ENCODE measurements at places on chromosomes 2 and 18. TPM values are rescaled to one million over a fixed set of nuclear protein-coding genes. Genes with fewer than 3 reads are reported as not detected.

- H3K4me1 ChIP-seq: no peaks in the 10 kb centered on the region
- H3K36me3 ChIP-seq: no peaks in the 10 kb centered on the region
- no peak overlapping the region for H3K27ac ChIP-seq
These were observed 77.6 kb downstream of the PDE1A start for GRCh38 chr2:182349268-182349667.

DNA sequence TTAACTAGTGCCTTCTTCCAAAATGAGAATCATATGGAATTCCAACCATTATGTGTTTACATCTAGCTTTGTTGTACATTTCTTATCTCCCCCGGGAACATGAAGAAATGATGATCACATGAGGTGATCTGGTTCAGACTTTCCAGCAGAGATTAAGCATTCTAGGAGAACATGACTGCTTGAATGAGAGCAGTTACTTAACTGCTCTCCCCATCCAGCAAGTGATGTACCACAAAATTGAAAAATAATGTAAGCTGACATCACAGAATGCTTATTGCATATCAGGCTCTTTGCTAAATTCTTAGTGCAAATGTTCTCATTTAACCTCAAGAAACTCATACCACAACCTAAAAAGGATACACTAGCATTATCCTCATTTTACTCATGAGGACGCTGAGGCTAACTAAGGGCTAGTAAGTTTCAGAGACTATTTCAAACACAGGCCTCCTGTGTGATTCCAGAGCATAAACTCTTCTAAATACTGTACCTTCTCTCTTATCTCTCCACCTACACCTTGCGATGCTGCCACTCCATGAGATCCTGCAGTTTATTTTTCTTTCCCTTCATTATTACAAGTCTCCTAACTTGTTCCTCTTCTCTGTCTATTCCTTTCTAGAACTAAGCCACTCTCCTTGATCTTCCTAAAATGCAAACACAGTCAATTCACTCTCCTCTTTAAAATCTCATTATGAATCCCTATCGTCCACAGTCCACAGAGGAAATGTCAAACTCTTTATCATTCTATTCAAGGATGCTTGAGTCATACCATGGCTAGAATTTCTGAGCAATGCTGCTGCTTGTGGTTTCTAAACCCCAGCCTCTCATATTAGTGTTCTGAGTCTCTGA lies 1224.8 kb upstream of the ZEB2 start:
- H3K4me1 ChIP-seq: peaks cover 10% of the 10 kb centered on the region
- no peaks in the 10 kb centered on the region for H3K27me3 ChIP-seq
- H3K4me3 ChIP-seq: no peak overlapping the region
- H3K27ac ChIP-seq: no peak overlapping the region
- H3K36me3 ChIP-seq: no peaks in the 10 kb centered on the region

- H3K4me3 ChIP-seq: no peak overlapping the region
- peaks cover 2% of the 10 kb centered on the region for H3K36me3 ChIP-seq
- peaks cover 15% of the 10 kb centered on the region for H3K4me1 ChIP-seq
- no peak for DNase-seq
- no peak overlapping the region for H3K27ac ChIP-seq
These were observed 302.8 kb upstream of the CCDC68 start for GRCh38 chr18:55262021-55262560.

DNA sequence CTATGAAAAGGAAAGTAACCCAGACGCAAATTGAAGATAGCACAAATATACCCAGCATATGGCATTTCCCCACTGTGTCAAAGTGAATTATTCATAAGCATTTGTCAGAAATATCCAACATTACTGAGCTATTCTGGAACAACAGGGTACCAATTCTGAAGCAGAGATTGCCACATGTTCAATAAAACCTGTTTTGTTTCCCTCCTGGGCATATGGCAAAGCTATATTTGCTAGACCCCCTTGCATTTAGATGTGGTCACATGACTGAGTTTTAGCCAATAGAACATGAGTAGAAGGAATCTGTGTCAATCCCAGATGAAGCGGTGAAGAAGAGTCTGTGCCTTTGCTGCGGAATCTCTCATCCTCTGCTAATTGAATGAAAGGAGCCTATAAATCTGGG lies 296.4 kb upstream of the DLGAP1 start:
- H3K4me3 ChIP-seq: no peak overlapping the region
- DNase-seq: no peak
- H3K27ac ChIP-seq: no peak overlapping the region
- H3K4me1 ChIP-seq: no peaks in the 10 kb centered on the region
- H3K27me3 ChIP-seq: no peaks in the 10 kb centered on the region
- no peaks in the 10 kb centered on the region for H3K36me3 ChIP-seq

- H3K36me3 ChIP-seq: no peaks in the 10 kb centered on the region
- H3K27me3 ChIP-seq: no peaks in the 10 kb centered on the region
- no peak overlapping the region for H3K27ac ChIP-seq
- no peaks in the 10 kb centered on the region for H3K4me1 ChIP-seq
These were observed 413.8 kb upstream of the SLC14A2 start for GRCh38 chr18:45201489-45201888.

GRCh38 chr2:198238429-198238828 lies 434.0 kb downstream of the PLCL1 start:
- no peaks in the 10 kb centered on the region for H3K27me3 ChIP-seq
- no peak overlapping the region for H3K27ac ChIP-seq
- H3K4me3 ChIP-seq: no peak overlapping the region
- no peaks in the 10 kb centered on the region for H3K4me1 ChIP-seq
- no peaks in the 10 kb centered on the region for H3K36me3 ChIP-seq

The SGPP2 gene
- 2.6 TPM for polyA plus RNA-seq

- no peaks in the 10 kb centered on the region for H3K36me3 ChIP-seq
- no peak overlapping the region for H3K4me3 ChIP-seq
- peaks cover 17% of the 10 kb centered on the region for H3K4me1 ChIP-seq
- no peaks in the 10 kb centered on the region for H3K27me3 ChIP-seq
These were observed 7.6 kb downstream of the WDFY1 start for GRCh38 chr2:223937535-223937934.

DNA sequence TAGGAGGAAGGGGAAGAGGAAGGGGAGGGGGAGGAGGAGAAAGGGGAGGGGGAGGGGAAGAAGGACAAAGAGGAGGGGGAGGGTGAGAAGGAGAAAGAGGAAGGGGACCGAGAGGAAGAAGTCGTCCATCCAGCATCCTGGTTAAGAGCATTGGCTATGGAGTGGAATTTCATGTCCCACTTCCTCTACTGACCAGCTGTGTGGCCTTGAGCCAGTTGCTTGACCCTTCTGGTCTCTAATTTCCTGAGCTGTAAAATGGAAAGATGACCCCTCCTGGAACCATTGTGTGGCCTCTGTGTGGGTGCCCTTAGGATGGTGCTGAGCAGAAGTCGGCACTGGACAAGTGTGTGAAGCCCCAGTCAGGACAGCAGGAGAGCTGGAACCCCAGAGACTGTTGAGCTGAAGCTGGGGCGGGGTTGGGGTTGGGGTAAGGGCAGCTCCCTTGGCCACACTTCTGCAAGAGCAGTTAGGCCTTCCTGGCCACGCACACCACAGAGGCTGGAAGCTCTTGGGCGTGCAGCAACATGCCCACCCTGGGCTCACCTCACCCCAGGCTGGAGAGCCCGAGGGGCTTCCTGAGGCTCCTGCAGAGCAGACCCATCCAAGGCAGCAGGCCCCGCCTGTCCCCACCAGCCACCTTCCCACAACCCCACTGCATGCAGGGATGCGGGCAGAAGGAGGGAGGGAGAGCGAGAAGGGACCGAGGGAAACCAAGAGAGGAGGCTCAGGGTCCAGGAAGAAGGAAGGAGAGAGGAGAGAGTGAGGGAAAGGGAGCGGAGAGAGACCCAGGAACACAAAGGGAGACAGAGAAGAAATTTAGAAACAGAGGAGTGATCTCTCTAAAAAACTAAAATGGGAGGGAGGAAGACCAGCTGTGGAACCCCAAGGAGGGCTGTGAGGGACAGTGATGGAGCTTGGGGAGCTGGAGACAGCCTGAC lies 16.2 kb downstream of the ADRA2B start:
- H3K27me3 ChIP-seq: peaks cover 3% of the 10 kb centered on the region
- H3K36me3 ChIP-seq: no peaks in the 10 kb centered on the region
- DNase-seq: peak; percentile 32

DNA sequence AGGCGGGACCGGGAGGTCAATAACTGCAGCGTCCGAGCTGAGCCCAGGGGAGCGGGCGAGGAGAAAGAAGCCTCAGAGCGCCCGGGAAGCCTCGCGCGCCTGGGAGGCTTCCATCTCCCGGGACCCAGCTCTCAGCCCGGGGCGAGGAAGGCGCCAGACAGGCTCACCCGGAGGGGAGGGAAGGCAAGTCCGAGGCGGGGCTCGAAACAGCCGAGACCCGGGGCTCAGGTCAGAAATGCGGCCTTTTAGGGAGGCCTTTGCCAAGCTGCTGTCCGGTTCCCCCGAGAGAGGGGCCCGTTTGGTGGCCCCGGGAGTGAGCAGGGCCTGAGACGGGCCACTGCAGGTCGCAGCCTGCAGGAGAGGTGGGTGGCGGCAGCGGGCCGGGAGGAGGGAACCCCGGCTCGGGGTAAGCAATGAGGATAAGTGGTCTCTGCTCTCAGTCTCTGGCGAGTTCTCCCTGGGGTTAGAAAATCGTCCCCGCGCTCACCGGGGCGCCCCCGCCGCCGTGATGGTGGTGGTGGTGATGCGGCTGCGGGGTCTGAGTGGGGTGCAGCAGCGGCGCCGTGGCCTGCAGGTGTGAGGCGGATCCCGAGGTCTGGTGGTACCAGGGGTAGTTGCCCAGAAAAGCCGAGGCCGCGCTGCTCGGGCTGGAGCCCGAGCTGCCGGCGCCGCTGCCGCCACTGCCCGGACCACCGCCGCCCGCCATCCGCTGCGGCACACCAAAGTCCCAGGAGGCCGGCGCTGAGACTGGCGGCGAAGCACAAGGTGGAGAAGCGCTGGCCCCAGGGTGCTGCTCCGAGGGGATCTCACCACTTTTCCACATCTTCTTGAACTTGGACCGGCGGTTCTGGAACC lies 2.4 kb downstream of the DLX2 start:
- no peaks in the 10 kb centered on the region for H3K27me3 ChIP-seq
- no peak overlapping the region for H3K4me3 ChIP-seq
- DNase-seq: no peak
- no peaks in the 10 kb centered on the region for H3K36me3 ChIP-seq
- peaks cover 60% of the 10 kb centered on the region for H3K4me1 ChIP-seq

The TRIM54 gene
- polyA plus RNA-seq: not detected

- H3K27ac ChIP-seq: no peak overlapping the region
- no peaks in the 10 kb centered on the region for H3K4me1 ChIP-seq
- H3K4me3 ChIP-seq: no peak overlapping the region
- no peaks in the 10 kb centered on the region for H3K36me3 ChIP-seq
These were observed 448.3 kb downstream of the CDH2 start for GRCh38 chr18:27728659-27729058.

The PPP1R1C gene
- 3.0 TPM for polyA plus RNA-seq

DNA sequence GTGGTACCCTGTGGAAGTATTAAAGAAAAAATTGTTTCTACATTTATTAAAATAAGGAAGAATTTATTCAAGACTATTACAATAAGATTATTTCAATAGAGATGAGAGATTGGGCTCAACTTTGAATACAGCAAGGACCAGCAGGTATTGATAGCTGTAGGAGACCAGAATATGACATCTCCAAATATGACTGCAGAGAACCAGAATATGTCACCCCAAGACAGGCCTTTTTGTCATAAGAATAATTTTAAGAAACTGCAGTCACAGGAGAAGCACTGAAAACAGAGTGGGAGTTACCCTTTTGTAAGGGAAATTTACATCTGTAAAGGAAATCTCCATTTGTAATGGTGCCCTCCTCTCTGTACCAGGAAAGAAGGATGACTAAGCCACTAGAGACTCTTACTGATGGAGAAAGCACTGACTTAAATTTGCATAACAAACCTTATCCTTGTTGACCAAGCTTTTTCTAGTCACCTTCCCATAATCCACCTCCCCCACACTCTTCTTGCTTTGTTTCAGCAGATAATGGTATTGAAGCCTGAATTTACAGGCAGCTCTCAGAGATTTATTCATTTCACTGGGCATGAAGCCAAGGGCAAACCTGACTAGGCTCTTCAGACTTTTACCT lies 145.1 kb upstream of the RMP24 start:
- DNase-seq: no peak
- H3K4me3 ChIP-seq: no peak overlapping the region
- H3K27me3 ChIP-seq: no peaks in the 10 kb centered on the region
- peaks cover 3% of the 10 kb centered on the region for H3K4me1 ChIP-seq
- H3K27ac ChIP-seq: no peak overlapping the region

- H3K4me3 ChIP-seq: no peak overlapping the region
- no peak overlapping the region for H3K27ac ChIP-seq
- H3K36me3 ChIP-seq: no peaks in the 10 kb centered on the region
- H3K4me1 ChIP-seq: peaks cover 6% of the 10 kb centered on the region
- DNase-seq: no peak
- no peaks in the 10 kb centered on the region for H3K27me3 ChIP-seq
These were observed 40.0 kb upstream of the ACKR3 start for GRCh38 chr2:236529606-236530005.

DNA sequence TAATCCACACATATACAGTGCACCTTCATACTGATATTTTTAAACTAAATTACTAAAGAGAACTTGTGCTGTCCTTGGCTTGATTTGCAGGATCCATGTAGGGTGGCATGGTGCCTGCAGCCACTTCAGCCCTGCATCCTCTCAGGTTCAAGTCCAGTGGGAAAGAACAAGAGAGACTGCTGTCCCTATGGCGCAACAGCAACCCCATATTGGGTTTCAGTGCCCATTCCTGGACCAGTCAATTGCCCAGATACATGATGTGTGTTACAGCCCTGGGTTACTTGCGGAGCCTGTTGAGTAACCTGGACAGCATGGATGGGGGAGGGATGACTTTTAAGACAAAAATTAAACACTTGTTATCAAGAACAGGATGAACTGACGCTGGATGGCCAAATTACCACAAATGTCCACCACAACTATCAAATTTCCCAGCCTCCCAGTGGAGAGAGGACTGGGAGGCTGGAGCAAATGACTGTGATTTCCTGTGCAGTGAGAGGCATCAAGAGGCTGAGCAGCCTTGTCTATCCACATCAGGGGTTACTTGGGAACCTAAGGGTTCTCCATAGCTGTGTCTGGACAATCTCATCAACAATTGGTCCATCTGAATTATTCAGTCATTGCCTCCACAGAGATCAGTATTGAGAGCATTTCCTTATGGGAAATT lies 162.0 kb downstream of the CAPN13 start:
- H3K27me3 ChIP-seq: no peaks in the 10 kb centered on the region
- no peaks in the 10 kb centered on the region for H3K4me1 ChIP-seq
- no peak for DNase-seq
- H3K36me3 ChIP-seq: no peaks in the 10 kb centered on the region
- H3K4me3 ChIP-seq: no peak overlapping the region

- H3K4me3 ChIP-seq: no peak overlapping the region
- H3K27me3 ChIP-seq: no peaks in the 10 kb centered on the region
- no peak for DNase-seq
- H3K36me3 ChIP-seq: no peaks in the 10 kb centered on the region
- H3K4me1 ChIP-seq: no peaks in the 10 kb centered on the region
- no peak overlapping the region for H3K27ac ChIP-seq
These were observed 110.2 kb upstream of the KIF5C start for GRCh38 chr2:148764815-148765214.

GRCh38 chr2:120700659-120701058 lies 35.0 kb upstream of the GLI2 start:
- no peak for DNase-seq
- H3K4me1 ChIP-seq: peaks cover 5% of the 10 kb centered on the region
- H3K27me3 ChIP-seq: peaks cover 10% of the 10 kb centered on the region

- H3K27ac ChIP-seq: no peak overlapping the region
- no peaks in the 10 kb centered on the region for H3K4me1 ChIP-seq
- no peaks in the 10 kb centered on the region for H3K27me3 ChIP-seq
- no peaks in the 10 kb centered on the region for H3K36me3 ChIP-seq
- H3K4me3 ChIP-seq: no peak overlapping the region
- DNase-seq: no peak
These were observed 1397.6 kb upstream of the DDX18 start for GRCh38 chr2:116416731-116417377.

All from keratinocyte (primary cell).